ENCODE measurements at places on chromosomes 3 and 15. TPM values are rescaled to one million over a fixed set of nuclear protein-coding genes. Genes with fewer than 3 reads are reported as not detected.
A peak's percentile ranks its signal among the peaks of the same experiment; 100 is the strongest.

GRCh38 chr3:31777092-31777491 lies 204.0 kb downstream of the OSBPL10 start:
- ATAC-seq = no peak

GRCh38 chr15:89439764-89440163 lies 56.6 kb downstream of the RHCG start:
- ATAC-seq = no peak

DNA sequence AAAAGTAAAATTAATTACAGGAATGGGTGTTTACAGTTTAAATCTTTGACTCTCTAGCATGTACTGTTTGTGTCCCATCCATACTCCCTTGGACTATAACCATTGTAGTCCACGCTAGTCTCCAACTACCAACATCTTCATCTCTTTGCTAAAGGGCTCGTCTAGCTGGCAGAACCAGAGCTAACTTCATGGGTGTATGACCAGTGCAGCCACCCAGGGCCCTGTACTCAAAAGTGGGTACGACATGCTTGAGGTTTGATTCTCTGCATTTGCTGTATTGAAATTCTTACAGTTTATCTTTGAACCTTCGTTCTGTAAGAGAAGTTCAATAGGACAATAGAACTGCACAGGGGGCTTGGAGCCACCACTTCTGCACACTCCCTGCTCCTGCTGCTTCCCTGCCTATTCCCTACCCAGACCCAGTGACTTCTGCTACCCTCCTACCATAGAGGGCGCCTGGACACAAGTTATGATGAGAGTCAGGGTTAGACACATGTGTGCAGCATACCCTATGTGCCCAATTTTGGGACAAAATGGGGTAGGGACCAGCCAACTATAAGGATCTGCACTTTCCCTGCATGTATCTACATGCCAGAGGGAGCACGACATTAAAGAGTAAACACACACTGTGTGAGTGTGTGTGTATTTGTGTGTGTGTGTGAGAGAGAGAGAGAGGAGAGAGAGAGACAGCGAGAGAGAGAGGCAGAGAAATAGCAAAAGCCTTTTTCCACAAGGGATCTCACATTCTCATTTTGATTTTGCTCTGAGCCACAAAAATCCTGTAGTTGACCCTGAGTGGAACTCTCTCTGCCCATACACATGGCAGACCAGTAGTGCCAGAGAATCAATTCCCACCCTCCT lies 59.0 kb upstream of the NECTIN3 start:
- ATAC-seq = no peak

- peak; percentile 57 for ATAC-seq
Measured at GRCh38 chr3:168040607-168041208, 55.0 kb downstream of the GOLIM4 start.

DNA sequence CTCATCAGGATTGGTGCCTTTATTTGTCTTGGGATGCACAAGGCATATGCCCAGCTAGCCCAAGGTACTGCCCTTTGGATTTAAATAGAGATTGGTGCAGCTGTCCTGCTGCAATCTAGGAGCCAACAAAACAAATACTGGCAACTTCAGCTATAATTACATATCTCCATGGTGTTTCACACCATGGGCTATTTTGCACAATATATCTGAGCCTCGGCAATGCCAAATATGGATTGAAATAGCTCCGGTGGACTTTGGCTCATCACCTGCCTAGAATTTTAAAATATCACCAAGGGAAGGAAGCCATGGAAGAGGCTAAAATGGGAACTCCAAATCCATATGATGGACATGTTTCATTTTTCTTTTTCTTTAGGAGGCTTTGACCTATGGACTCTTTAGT lies 367.8 kb upstream of the UMPS start:
- ATAC-seq = no peak

DNA sequence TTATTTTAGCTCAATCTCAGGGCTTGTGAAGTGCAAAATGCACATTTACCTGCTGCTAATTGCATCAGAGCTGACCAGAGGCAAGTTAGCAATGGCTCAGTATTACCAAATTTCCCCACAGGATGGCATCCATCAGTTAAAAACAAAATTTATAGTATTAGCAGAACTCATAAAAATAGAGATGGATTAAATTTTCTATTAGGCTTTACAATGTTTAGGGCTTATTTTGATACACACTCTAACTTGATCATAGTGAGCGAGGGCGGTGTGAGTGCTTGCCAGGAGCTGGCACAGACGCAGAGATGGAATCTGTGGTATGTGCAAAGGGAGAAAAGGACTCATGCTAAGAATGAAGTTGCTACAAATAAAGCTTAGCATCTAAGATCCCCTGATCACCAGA lies 241.0 kb downstream of the NSUN3 start:
- no peak for ATAC-seq

DNA sequence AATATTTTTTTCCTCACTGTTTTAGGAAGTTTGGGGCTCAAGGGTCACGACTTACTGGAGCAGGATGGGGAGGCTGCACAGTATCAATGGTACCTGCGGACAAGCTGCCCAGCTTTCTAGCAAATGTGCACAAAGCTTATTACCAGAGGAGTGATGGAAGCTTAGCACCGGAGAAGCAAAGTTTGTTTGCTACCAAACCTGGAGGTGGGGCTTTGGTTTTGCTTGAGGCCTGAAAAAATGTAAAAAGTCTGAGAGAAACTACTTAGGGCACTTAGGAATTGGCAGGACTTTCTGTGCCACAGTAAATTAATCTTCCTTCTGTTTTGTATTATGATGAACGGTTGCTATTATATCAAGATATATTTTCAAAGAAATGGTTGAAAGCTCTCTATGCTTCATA lies 95.1 kb upstream of the FGF7 start:
- no peak for ATAC-seq

GRCh38 chr15:25768271-25768670 lies 94.9 kb downstream of the ATP10A start:
- no peak for ATAC-seq

GRCh38 chr15:25092661-25093060 lies 137.9 kb downstream of the SNRPN start:
- ATAC-seq = no peak

DNA sequence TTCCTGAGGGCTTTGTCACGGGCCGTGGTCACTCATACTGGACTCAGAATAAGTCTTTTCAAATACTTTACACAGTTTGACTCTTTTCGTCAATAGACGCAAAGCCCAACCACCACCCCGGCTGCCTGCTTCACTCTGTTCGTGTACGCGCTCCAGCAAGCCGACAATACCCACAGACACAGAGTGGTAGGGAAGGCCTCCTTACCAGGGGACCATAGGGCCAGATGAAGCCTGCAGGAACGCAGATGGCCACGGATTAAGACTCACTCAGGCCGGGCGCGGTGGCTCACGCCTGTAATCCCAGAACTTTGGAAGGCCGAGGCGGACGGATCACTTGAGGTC lies 29.7 kb downstream of the EFCAB12 start:
- peak; percentile 44 for ATAC-seq

GRCh38 chr3:12472000-12472610 lies 12.2 kb upstream of the TSEN2 start:
- ATAC-seq = no peak

- no peak for ATAC-seq
Measured at GRCh38 chr15:100131321-100132224, 210.2 kb downstream of the ADAMTS17 start.

Gene SLC12A8
- total RNA-seq = 7.7 TPM

- ATAC-seq = no peak
Measured at GRCh38 chr3:88318067-88318466, 168.3 kb downstream of the C3orf38 start.

Gene DAPK2
- total RNA-seq = 9.6 TPM

- no peak for ATAC-seq
Measured at GRCh38 chr3:34678575-34678974, 880.1 kb downstream of the PDCD6IP start.

DNA sequence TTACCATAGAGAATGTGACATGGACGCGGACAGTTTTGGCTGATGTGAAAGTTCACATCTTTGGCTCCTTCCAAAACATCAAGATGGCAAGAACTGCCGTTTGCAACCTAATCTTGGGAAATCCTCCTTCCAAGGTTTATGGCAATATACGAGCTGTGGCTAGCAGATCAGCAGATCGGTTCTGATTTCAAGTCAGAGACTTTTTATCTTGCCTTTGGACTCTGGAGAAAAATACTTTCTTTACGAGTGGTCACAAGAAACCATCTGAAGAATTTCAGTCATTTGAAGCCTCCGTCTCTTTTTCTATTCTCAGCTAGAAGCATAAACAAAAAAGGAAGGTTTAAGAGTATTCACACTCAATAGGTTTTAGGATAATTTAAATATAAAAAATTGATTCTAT lies 153.5 kb upstream of the MEIS2 start:
- no peak for ATAC-seq

GRCh38 chr15:41933771-41934170 lies 38.6 kb downstream of the EHD4 start:
- peak; percentile 88 for ATAC-seq

DNA sequence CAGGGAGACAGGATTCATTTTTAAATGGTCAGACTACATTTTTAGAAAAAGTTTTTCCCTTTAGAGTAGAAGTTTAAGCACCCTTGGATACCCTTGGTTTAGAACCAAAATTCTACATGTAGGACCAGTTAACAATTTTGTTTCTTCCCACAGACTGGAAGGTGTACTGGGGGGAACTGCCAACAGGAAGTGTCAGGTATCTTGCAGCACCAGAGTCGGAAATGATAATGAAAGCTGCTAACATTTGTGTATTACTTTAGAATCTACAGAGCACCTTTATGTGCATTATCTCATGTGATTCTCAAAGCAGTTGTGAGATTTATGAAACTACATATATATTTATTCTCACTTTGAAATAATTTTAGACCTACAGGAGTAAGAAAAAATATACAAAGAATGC lies 21.5 kb downstream of the SPRED1 start:
- ATAC-seq = no peak

Gene SIDT1
- 1.5 TPM for total RNA-seq

DNA sequence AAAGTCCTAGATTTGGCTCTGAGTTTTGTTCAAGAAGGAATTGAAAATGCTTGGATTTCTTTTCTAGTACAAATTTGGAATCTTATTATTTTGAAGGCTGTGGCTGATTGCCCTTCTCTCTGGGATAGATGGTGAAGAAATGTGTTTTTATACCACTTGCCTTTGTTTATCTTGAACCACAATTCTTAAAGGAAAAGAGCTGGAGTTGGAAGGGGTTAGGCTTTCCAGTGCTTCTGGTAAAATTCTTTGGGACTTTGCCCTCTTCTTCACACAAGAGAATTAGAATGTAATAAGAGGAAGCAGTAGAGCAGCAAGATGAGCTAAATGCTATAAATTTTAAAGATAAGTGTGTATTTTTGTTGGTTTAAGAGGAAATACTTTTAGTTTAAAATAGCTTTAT lies 65.8 kb downstream of the COL6A5 start:
- no peak for ATAC-seq

DNA sequence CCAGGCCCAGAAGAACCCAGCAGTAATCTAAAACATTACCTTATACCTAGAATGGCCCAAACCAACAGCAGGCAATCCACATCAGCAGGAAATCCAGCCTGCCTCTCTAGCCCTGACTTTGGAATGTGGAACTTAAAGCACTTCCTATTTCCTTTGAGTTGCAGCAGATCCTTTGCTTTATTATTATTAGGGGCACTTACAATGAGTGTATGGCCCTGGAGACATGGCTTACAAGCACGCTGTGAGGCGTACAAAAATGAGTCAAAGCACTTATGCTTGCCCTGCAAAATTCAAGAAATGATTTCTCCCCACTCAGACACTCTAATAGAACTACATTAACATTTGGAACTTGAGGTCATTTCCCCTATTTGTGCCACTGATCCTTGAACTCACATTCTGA lies 9.5 kb upstream of the KNSTRN start:
- ATAC-seq = no peak

GRCh38 chr15:88388686-88389085 lies 78.5 kb downstream of the MRPL46 start:
- ATAC-seq = no peak
